Astrocyte of the hippocampus (primary cell): ENCODE measurements at places on chromosomes 2 and 18.
A peak's percentile ranks its signal among the peaks of the same experiment; 100 is the strongest.

DNA sequence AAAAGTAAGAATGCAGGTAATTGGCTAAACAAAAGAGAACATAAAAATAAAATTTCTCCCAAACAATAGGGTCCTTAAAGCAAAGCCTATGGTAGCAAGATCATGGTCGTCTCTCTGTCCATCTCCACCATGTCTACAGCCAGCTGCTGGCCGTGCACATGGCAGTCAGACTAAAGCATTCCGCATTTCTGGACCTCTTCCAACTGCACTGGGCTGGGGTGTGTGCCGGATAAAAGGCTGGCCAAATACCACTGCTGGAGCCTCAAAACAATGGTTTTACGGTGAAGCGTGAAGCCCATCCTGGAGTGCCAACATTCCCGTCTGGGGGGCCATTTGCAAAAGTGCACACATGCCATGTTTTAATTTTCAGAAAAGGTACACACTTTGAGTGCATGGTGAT is 74.8 kb upstream of the PIEZO2 start:
- DNase-seq, result no peak

- no peak for DNase-seq
These were observed 17.8 kb downstream of the CTAGE1 start for GRCh38 chr18:22399949-22400348.

- DNase-seq, result no peak
These were observed 2.5 kb upstream of the KYNU start for GRCh38 chr2:142875010-142875409.

GRCh38 chr2:79994161-79994560 is 310.4 kb downstream of the LRRTM1 start:
- no peak for DNase-seq

GRCh38 chr2:96970910-96971309 is 15.5 kb downstream of the FAM178B start:
- DNase-seq, result no peak

DNA sequence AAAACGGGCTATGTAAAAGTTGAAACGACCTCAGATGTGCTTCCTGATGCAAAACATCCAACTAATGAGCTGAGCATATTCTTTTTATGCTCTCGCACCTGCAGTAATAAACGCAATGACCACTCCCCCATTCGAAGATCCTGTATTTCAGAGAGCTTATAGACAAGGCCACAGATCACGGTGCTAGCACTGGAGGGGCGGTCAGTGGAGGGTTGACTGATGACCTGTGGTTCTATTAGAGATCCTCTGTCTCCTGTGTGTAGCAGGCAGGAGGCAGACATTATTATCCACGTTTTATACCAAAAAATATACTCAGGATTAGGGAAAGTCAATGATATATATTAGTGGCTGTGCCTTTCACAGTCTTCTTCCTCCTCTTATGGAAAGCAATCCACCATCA is 457.0 kb downstream of the CNTNAP5 start:
- no peak for DNase-seq

- no peak for DNase-seq
These were observed 77.8 kb upstream of the CCDC195 start for GRCh38 chr2:224793946-224794345.

GRCh38 chr2:219434718-219435525 is at the start of gene SPEG:
Gene SPEG, plus strand, starts transcription at chr2:219434843. Its CDS starts 135 bp downstream, at chr2:219434978.
- DNase-seq, result peak; percentile 60

- no peak for DNase-seq
These were observed 22.4 kb downstream of the FBLN7 start for GRCh38 chr2:112160283-112161250.

- DNase-seq, result no peak
These were observed 3.2 kb downstream of the RALBP1 start for GRCh38 chr18:9478545-9478944.

DNA sequence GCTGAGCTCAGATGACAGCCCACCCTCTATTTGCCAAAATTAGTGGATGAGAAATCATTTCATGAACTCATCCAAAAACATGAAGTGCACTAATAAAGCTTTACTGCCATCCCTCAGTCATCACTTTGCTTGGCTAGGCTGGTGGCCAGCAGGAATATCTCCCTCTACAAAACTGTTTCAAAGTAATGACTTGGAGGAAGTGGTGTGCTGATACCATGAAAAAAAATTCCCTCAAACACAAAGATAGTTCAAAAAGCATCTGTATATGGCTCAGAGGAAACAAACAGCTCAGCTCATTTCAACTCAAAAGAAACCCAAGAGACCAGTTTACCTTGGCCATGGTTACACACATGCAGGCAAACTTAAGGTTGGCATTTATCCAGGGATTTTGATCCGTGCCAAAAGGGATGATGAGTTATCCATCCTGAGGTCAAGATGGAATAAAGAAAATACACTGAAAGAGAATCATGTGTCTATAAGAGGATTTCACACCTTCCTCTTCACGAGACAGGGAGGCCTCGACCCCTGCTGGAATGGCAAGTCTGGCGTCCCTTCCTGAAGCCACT is 18.4 kb upstream of the WIPF1 start:
- DNase-seq, result peak; percentile 74

DNA sequence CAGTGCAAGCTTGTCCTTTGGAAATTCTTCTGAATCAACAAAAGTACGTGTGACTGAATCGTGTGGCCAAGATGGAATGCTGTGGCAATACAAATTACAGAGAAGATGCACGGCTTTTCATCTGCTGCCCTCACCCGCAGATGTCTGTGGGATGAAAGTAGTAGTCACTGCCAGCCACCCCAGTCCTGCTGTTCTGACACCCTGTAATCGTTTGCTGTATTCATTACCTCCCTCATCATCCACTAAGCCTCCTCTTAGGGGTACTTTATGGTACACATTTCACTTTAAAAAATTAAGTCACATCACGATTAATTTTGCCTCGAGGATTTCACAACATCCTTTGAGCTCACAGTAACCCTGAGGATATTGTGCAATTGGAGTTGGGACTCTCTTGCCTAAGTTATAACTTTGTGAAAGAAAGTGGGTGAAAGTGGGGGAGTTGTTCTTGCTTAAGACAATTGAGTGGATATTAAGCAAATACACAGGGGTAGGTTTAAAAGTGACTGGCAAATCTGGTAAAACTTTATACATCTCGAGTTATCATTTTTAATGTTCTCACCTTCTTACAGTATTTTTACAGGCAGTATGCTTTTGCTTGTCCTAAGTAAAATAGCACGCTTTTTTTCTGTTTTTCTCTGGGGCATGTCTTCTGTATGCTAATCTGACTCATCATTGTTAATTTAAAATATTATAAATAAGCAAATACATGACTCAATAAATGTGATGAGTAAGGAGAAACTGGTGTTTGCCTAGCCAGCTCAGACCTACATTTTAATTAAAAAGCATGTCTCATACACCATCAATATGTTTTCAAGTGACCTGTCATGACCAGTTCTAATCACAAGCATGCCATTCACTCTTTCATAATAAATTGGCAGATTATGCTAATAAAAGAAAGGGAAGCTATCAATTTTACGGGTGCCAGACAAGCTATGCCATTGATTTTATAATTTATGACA is 680.9 kb downstream of the IRS1 start:
- peak; percentile 85 for DNase-seq

DNA sequence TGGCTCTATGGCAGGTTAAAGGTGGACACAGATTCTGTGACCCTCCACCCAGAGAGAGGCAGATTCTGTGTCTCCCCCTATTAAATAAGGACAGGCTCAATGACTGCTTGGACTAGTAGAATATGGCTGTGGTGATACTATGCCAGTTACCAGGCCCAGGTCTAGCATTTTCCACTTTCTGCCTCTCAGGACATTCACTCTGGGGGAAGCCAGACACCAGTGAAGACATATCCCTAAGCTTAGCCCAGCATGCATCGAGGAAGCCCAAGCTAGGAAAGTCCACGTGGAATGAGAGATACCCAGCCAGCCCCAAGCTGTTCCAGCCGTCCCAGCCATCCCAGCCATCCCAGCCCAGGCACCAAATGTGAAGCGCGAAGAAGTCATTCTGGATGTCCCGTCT is 40.3 kb downstream of the ST6GAL2 start:
- no peak for DNase-seq

DNA sequence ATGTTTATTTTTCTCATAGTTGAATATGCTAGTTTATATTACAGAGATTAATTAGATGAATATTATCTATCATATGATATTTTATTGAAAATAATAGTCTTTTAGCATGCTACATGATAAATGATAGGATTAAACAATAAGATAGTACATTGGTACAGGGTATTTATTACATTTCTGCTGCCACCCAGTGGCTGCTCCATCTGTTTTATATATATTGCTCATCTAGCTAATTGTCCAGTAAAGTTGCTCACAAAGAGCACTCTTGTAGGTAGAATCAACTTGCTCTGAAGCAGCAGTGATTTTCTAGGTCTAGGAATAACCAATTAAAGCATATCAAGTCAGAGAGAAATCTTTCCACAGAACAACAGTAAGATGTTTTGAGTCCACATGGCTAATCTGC is 183.3 kb downstream of the ASXL3 start:
- peak; percentile 51 for DNase-seq

- DNase-seq, result no peak
These were observed 16.0 kb downstream of the CD28 start for GRCh38 chr2:203722411-203722810.

GRCh38 chr18:32391126-32391525 is 79.6 kb downstream of the GAREM1 start:
- DNase-seq, result no peak

- DNase-seq, result peak; percentile 61
These were observed 5.1 kb downstream of the FIGLA start for GRCh38 chr2:70785137-70785911.

GRCh38 chr2:200736646-200737274 is 75.0 kb upstream of the BZW1 start:
- no peak for DNase-seq

- DNase-seq, result no peak
These were observed 1.1 kb upstream of the ONECUT2 start for GRCh38 chr18:57433934-57434535.

DNA sequence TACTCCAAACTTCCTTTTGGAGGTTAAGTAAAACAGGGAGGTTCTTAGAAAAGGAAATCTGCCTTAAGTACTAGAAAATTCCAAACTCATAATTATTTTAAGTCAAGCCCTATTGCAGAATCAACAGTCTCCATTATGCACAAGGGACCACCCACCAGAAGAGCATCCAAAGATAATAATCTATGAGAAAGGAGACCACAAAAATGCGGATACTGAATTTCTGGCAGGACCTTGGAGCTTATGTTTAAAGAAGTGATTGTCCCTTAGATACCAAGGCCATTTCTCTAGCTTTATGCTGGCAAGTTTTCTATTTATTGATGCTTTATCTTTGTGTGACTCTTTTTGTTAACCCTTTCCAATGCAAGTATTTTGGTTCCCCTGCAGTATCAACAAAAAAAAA is 404.0 kb upstream of the MMADHC start:
- peak; percentile 64 for DNase-seq

DNA sequence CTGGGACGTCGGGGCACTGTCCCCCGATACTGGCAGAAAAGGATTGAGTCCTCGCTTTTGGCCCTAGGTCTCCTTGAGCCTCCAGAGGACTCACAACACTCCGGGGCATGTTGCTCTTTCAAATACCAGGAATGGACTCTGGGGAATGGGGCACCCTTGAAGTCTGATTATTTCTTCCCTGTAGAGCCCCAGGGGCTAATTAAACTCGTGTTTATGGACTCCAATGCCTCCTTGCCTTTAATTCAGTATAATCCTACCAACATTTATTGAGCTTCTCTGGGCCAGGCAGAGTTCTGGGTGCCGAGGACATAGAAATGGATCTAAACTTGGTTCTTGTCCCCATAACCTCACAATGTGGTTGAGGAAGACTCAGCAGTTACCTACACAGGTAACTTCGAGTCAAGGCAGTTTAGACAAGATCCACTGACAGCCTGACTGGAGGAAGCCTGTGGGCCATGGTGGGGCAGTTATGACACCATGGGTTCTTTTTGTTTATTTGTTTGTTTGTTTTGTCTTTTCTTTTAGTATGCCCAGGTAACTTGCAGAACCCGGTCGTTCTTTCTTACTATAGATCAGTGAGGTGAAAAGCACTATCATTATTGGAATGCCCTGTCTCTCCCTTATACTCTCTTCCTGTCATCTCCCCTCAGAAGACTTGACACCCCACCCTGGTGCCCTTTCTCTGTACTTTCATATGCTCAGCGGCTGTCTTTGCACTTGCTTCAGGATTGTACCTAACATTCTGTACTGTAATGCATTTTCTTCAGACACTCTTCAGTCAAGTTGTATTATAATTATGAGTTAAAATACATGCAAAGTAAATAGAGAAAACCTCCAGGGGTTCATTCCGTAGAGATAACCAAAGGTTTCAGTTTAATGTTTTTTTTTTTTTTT is 3.2 kb downstream of the CFLAR start:
- peak; percentile 69 for DNase-seq

GRCh38 chr2:233658610-233659009 is 13.1 kb upstream of the UGT1A9 start:
- no peak for DNase-seq

- DNase-seq, result no peak
These were observed 308.5 kb upstream of the TFPI start for GRCh38 chr2:187862715-187863114.

- DNase-seq, result no peak
These were observed 188.3 kb upstream of the RND3 start for GRCh38 chr2:150675807-150676206.

- DNase-seq, result peak; percentile 53
These were observed 38.0 kb downstream of the ACKR3 start for GRCh38 chr2:236607471-236608187.

- DNase-seq, result no peak
These were observed 29.4 kb upstream of the NOTO start for GRCh38 chr2:73172963-73173362.

- DNase-seq, result no peak
These were observed 1.5 kb upstream of the DGUOK start for GRCh38 chr2:73925033-73925704.

DNA sequence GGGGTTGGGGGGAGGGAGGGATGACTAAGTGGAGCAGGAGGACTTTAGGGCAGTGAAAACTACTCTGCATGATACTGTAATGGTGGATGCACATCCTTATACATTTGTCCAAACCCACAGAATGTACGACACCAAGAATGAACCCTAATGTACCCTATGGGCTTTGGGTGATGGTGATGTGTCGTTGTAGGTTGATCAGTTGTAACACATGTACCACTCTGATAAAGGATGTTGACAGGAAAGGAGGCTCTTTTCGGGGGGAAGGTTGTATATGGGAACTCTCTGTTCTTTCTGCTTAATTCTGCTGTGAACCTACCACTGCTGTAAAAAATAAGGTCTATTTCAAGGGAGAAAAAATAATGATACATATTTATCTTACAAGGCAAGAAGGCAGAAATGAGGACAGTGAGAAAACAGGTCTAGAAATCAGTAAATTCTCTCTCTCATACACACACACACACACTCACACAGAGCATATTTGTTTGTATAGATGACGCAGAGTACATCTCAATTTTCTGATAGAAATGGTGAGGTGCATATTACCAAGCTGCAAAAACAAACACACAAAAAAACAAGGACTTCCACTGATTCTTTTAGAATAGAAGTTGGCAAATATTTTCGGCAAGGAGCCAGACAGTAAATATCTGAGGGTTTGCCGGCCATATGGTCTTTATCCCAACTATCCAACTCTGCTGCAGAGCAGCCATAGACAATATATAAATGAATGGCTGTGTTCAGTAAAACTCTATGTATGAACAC is 20.2 kb downstream of the FAM124B start:
- DNase-seq, result no peak

GRCh38 chr2:191631754-191632153 is 46.2 kb upstream of the NABP1 start:
- DNase-seq, result peak; percentile 49
